ENCODE measurements at places on chromosomes 7 and 10. TPM values are rescaled to one million over a fixed set of nuclear protein-coding genes. Genes with fewer than 3 reads are reported as not detected.

DNA sequence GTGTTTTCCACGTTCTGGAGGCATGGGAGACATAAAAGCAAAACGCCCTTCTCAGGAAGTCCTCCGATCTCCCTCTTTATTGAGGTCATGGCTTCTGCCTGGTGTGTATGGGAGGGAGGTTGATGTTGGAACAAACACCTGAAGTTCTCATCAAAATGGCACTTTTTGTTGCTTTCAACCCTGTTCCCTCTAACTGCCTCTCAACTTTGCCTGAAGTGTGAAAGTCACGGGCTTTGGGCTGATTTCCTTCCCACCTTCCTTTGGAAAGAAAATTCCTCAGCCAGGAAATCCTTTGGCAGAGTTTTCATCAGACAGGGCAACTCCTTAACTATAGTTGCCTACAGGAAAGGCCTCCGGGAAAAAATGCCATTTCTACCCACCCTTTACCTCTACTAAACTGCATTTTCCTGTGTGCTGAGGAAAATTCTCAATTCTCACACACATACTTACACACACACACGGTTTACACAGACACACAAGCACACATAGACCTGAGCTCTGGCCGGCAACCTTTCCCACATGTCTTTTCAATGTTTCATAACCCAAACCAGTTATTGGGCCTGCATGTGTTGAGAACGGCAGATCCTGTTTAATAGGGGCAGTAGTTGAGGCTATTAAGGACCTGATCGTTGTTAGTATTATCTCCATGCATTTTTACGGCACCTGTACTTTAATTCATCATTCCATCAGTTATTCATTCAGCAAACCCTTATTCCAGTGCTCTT, 36.4 kb downstream of the CYP17A1 start:
- no peak for DNase-seq

DNA sequence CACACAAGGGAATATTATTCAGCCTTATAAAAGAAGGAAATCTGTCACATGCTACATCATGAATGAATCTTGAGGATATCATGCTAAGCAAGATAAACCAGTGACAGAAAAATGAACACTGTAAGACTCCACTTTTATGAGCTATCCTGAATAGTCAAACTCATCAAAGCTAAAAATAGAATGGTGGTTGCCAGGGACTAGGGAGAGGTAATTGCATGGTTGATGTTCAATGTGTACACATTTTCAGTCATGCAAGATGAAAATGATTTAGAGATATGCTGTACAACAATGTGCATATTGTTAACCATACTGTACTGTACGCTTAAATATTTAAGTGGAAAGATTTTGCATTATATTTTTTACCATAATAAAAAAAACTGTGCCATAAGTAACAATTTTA, 1349.1 kb downstream of the XPNPEP1 start:
- DNase-seq = no peak

GRCh38 chr10:123582084-123582989, 83.8 kb upstream of the GPR26 start:
- DNase-seq = peak; percentile 71

- DNase-seq = no peak
Measured at GRCh38 chr7:132337450-132338080, 238.7 kb downstream of the PLXNA4 start.

DNA sequence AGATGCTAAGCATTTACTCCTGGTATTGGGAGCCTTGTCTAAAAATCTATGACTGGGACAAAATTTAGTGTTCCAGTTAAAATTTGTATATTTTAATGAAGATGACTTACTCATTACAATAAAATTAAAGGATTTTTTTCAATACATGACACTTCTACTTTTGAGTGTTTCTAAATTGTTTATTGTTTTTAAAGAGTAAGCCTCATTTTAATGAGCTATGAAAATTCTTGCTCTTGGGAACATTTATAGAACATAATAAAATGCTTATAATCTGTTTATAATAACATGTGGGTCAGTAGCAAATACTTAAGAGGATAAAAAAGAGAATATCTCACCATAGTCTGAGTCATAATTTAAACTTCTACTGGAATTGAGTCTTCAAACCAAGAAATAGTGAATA, 149.5 kb downstream of the PLCE1 start:
- DNase-seq = no peak

GRCh38 chr7:151665368-151665767, 145.7 kb upstream of the RHEB start:
- DNase-seq = no peak

GRCh38 chr10:68107651-68108050, 1.6 kb upstream of the MYPN start:
- DNase-seq = no peak

DNA sequence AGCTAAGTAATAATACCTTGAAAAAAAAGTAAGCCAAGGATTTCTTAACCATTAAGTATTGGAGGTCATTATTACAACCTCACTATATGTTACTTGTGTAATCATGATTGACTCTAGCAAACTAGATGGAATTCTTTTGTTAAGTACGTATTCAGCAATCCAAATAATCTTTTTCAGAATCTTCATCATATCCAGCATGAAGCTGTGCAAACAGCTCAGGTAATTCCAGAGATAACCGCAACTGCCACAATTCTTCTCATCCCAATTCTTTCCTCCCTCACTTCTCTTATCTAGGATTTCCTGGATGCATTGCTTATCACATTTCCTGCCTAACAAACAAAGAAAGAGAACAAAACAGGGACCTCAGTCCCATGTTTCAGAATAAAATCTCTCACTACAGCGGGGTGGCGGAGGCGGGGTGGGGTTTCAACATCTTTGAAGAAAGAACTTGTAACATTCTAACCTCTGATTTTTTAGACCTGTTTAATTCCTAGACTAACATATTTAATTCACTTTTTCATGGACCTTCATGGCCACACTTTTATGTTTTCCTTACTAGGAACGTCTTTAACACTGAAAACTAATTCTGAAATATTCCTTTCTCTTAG, 156.5 kb downstream of the POM121L12 start:
- no peak for DNase-seq

AKR1C1 gene
- 0.27 TPM for total RNA-seq

GRCh38 chr7:10593080-10593479, 380.6 kb upstream of the PHF14 start:
- no peak for DNase-seq

- no peak for DNase-seq
Measured at GRCh38 chr10:106424054-106424453, 740.5 kb downstream of the SORCS1 start.
